ENCODE measurements at places on chromosomes 16 and 17.

DNA sequence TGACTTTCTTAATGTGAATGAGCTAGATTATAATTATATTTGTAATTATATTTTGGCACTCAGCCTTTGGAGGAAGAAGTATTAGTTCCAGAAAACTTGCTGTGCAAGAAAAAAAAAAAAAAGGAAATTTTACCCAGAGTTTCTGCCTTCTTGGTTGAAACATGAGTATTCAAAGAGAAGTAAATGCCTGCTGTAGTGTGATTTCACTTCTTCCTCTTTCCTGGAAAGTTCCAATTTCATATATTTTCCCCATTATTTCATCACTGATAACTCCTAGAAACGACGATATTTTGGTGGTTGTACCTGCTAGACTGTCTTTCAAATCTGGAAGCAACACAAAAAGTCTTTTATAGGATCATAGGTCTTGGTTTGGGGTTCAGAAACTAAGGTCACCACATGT is 20.4 kb upstream of the MPHOSPH6 start:
- DNase-seq = no peak

DNA sequence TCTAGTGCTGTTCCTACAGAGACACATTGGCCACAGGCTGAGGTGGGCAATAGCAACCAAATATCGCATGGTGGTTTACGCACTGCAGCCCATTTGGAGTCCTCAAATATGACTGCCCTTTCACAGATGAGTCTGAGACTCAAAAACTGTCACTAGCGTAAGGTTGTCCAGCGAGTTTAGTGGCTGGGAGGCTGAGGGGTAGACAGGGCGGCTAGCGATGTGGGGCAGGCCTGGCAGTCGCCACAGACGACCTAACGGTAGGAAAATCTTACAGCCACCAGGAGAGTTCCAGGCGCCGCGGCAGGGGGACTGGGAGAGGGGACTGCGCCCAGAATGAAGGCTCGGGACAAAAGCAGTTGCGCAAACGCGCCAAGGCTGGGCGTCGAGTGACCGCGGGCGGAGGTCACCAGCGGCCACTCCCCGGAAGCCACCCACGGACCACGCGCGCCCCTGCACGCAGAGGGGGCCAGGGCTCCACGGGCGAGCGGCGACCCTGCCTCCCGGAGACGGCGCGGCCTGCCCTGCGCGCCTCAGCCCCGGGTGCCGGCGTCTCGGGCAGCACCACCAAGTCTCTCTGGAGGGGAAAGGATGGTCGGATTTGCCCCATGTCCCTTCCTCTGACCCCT is 699 bp upstream of the MAP1LC3B start:
- no peak for DNase-seq

- no peak for DNase-seq
Observed at GRCh38 chr16:70390774-70391173, 44.1 kb downstream of the DDX19A start.

- no peak for DNase-seq
Observed at GRCh38 chr16:47142486-47142820, 1.3 kb downstream of the NETO2 start.

DNA sequence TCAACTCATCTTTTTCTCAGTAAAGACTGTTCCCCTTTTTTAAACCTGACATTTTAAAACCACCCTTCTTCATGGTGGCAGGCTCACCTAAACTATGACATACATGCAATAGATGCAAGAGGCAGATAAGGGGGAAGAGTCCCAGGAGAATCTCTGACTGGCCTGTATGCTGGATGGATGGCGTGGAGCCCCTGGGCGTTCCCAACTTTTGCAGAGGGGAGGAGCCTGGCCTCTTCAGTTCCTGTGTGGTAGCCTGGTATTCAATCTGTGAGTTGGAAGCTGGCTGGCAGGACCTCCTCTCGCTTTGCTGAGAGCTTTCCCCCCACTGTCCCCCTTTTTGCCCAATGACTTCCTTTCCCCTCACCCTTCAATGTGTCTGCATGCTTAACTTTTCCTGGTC is 217.6 kb upstream of the CA10 start:
- no peak for DNase-seq

GRCh38 chr17:33322063-33322462 is 29.0 kb upstream of the ASIC2 start:
- no peak for DNase-seq
